ENCODE measurements at places on chromosomes 5 and 9. TPM values are rescaled to one million over a fixed set of nuclear protein-coding genes. Genes with fewer than 3 reads are reported as not detected.

- DNase-seq = no peak
- H3K36me3 ChIP-seq = no peaks in the 10 kb centered on the region
- no peaks in the 10 kb centered on the region for H3K4me1 ChIP-seq
- H3K27me3 ChIP-seq = peaks cover 23% of the 10 kb centered on the region
- no peak overlapping the region for H3K27ac ChIP-seq
- H3K4me3 ChIP-seq = no peak overlapping the region
These were observed 89.2 kb downstream of the ACER2 start for GRCh38 chr9:19498015-19498414.

- no peaks in the 10 kb centered on the region for H3K27me3 ChIP-seq
- no peak overlapping the region for H3K27ac ChIP-seq
- no peaks in the 10 kb centered on the region for H3K36me3 ChIP-seq
- H3K4me3 ChIP-seq = no peak overlapping the region
- no peak for DNase-seq
These were observed 44.7 kb downstream of the EXOSC2 start for GRCh38 chr9:130738281-130738680.

- H3K27ac ChIP-seq = no peak overlapping the region
- no peaks in the 10 kb centered on the region for H3K27me3 ChIP-seq
- H3K4me3 ChIP-seq = no peak overlapping the region
- H3K36me3 ChIP-seq = no peaks in the 10 kb centered on the region
- H3K4me1 ChIP-seq = no peaks in the 10 kb centered on the region
These were observed 52.7 kb downstream of the ITGA1 start for GRCh38 chr5:52840277-52841050.

DNA sequence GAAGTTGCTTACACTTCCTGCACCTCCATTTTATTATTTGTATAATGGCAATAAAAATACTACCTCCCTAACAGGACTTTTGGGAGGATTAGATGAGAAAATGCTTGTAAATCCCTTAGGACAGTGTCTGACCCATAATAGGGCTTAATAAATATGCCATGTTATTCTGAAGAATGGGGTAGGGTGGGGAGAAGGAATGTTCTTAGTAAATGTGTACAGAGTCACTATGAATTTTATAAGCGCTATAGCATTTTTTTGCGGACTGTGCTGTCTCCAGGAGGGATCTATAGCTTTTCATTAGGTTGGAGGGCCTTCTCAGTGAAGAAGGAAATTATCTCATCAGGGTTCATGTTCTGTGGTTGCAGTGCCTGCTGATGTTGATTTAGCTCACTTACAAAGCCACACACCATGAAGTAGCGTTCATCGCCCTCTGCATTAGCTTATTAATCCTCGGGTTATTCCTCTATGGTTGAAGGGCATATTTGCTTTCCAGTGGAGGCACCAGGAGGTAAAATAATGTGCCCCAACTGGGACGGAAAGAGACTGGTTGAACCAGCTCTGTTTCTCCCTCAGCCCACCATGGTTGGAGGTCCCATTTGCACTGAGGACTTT lies 497.1 kb downstream of the ARHGEF28 start:
- no peaks in the 10 kb centered on the region for H3K36me3 ChIP-seq
- no peaks in the 10 kb centered on the region for H3K27me3 ChIP-seq
- DNase-seq = no peak
- 0 out of 2 replicates have a peak, but pooled peaks cover 13% of the 10 kb centered on the region for H3K4me1 ChIP-seq

DNA sequence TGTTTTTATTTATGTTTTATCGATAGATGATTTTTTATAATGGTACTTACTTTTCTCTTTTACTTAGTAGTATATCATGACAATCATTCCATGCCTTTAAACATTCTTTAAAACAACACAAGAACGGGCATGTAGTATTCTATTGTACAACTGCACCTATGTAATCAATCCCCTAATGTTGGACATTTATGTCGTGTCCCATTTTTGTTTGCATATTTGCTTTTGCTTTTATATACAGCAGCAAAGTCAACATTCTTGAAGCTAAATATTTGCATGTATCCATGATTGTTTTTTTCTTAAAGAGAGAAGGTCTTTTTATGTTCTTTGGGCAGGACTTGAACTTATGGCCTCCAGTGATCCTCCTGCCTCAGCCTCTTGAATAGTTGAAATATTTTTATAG lies 527.0 kb upstream of the CLINT1 start:
- no peaks in the 10 kb centered on the region for H3K27me3 ChIP-seq
- no peaks in the 10 kb centered on the region for H3K36me3 ChIP-seq
- no peak overlapping the region for H3K27ac ChIP-seq
- DNase-seq = no peak
- H3K4me3 ChIP-seq = no peak overlapping the region
- H3K4me1 ChIP-seq = no peaks in the 10 kb centered on the region

GRCh38 chr5:153498516-153498915 lies 8.0 kb downstream of the GRIA1 start:
- H3K36me3 ChIP-seq = no peaks in the 10 kb centered on the region
- no peak overlapping the region for H3K27ac ChIP-seq
- no peaks in the 10 kb centered on the region for H3K4me1 ChIP-seq
- peaks cover 10% of the 10 kb centered on the region for H3K27me3 ChIP-seq
- no peak for DNase-seq

DNA sequence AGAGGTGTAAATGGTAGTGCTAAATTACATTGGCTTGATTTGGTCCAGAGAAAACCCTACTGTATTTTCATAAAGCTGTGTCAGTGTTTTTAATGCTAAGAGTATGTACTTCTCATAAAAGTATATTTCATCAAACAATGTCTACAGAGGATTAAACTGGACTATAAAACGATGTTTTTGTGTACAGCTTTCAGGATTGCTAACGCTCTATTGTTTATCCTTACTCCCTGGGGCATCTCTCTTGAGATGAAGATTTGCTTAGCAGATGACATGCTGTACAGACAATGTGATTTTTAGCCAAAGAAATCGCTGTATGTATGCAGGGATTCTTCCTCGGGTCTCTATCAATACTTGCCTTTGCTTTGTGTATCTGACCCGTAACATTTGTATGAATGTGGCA lies 216.0 kb downstream of the FBXL7 start:
- peaks cover 18% of the 10 kb centered on the region for H3K27me3 ChIP-seq
- DNase-seq = no peak
- H3K4me1 ChIP-seq = no peaks in the 10 kb centered on the region
- H3K4me3 ChIP-seq = no peak overlapping the region
- no peaks in the 10 kb centered on the region for H3K36me3 ChIP-seq
- H3K27ac ChIP-seq = no peak overlapping the region

- DNase-seq = no peak
- no peaks in the 10 kb centered on the region for H3K4me1 ChIP-seq
- no peak overlapping the region for H3K27ac ChIP-seq
- H3K27me3 ChIP-seq = no peaks in the 10 kb centered on the region
- H3K4me3 ChIP-seq = no peak overlapping the region
These were observed 140.4 kb downstream of the AUH start for GRCh38 chr9:91221332-91221731.

DNA sequence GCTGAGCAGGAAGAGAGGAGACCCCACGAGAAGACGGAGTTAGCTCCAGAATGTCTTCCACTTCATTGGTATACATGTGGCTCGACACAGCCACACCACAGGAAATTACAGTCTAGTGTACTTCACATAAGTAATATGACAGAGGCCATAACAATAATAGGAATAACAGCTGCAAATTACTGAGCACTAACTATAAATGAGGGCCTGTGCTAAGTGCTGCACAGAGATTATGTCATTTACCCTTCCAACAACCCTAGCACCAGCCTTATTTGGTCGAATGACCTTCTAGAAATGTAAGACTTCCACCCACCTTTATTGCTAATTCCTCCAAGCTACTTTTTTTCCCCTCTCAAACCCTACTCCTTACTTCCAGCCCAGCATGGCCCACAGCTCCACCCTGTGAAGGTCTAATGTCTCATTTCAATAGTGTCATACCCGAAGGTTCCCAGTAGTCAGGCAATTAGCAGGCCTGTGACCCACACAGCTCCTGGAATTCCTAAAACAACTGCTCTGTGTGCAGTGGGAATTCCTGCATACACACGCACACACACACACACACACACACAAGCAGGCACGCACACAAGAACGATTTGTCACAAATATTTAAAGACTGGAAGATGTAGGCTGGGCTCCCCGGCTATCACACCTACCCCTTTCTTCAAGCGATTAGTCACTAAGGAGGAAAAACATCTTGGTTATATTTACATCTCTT lies 134.5 kb downstream of the FRMD3 start:
- H3K27ac ChIP-seq = no peak overlapping the region
- no peaks in the 10 kb centered on the region for H3K27me3 ChIP-seq
- DNase-seq = no peak
- no peaks in the 10 kb centered on the region for H3K4me1 ChIP-seq

GRCh38 chr5:163914910-163915309 lies 409.5 kb downstream of the MAT2B start:
- no peak overlapping the region for H3K27ac ChIP-seq
- DNase-seq = no peak
- no peak overlapping the region for H3K4me3 ChIP-seq
- no peaks in the 10 kb centered on the region for H3K4me1 ChIP-seq

GRCh38 chr9:101197026-101197425 lies 168.5 kb downstream of the PLPPR1 start:
- H3K4me3 ChIP-seq = no peak overlapping the region
- DNase-seq = no peak
- H3K27ac ChIP-seq = no peak overlapping the region
- H3K4me1 ChIP-seq = no peaks in the 10 kb centered on the region
- no peaks in the 10 kb centered on the region for H3K36me3 ChIP-seq

DNA sequence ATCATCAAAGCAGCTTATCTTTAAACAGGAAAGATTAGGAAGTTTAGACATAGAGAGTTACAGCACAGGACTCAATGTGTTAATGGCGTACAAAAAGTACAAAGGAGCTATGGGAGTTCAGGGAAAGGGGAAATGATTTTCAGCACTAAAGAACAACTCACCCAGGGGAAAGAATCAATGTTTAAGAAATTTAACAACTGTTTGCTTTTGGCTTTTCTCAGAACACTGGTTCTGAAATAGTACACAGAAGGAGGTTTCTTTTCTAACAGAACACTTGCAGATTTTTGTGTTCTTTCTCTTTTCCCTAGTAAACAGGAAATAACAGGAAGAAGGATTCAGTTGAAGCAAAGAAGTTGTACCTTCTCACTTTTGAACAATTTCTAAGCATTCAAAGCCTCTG lies 71.3 kb upstream of the GHR start:
- H3K4me3 ChIP-seq = no peak overlapping the region
- H3K27me3 ChIP-seq = 0 out of 2 replicates have a peak, but pooled peaks cover 4% of the 10 kb centered on the region
- DNase-seq = no peak
- no peaks in the 10 kb centered on the region for H3K36me3 ChIP-seq

GRCh38 chr9:118618084-118618483 lies 751.2 kb downstream of the BRINP1 start:
- DNase-seq = no peak
- no peak overlapping the region for H3K27ac ChIP-seq
- no peaks in the 10 kb centered on the region for H3K36me3 ChIP-seq
- no peak overlapping the region for H3K4me3 ChIP-seq
- peaks cover 8% of the 10 kb centered on the region for H3K4me1 ChIP-seq
- H3K27me3 ChIP-seq = no peaks in the 10 kb centered on the region

GRCh38 chr5:6468104-6468503 lies 19.4 kb downstream of the UBE2QL1 start:
- H3K4me1 ChIP-seq = no peaks in the 10 kb centered on the region
- no peak overlapping the region for H3K4me3 ChIP-seq
- H3K36me3 ChIP-seq = no peaks in the 10 kb centered on the region
- peaks cover 93% of the 10 kb centered on the region for H3K27me3 ChIP-seq
- DNase-seq = no peak

- H3K27ac ChIP-seq = no peak overlapping the region
- no peak for DNase-seq
- H3K27me3 ChIP-seq = peaks cover 10% of the 10 kb centered on the region
- no peak overlapping the region for H3K4me3 ChIP-seq
These were observed 25.0 kb downstream of the TNFSF8 start for GRCh38 chr9:114905170-114905940.

RFX3 gene
- total RNA-seq = 8.4 TPM

GCNT4 gene
- 1.4 TPM for total RNA-seq

ANKRD31 gene
- total RNA-seq = 0.48 TPM

STX17 gene
- total RNA-seq = 47.8 TPM

MEIKIN gene
- not detected for total RNA-seq

DOCK8 gene
- 8.1 TPM for total RNA-seq

CACNA1B gene
- total RNA-seq = not detected

ACTBL2 gene
- 1.5 TPM for total RNA-seq
